ENCODE measurements at places on chromosomes 3 and 15.

DNA sequence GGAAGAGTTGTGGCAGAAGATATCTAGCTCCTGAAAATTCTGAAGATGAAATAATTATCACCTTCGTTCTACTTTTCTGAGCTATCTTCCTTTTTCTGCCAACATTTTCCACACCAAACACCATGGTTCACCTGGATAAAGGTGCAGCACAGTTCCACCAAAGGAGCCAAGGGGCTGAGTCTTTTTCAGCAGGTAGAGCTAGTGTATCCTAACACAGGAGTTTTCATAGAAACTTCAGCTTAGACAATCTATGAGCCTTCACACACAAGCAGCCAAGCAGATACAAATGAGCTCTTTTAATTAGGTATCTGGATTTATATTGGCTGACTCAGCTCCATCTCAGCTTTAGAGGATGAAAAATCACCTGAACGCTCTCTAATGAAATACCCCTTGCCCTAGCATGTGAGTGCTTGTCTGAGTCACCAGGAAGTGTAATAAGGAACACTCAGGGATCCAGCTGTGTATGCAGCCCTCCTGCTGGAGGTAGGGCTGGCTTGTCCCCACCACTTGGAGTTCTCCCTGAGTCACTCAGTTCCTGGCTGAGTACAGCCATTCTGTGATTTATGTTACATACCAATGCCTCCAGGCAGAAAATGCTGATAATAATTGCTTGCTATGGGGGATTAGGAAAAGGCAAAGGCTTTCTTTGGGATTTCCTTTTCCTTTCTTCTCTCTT is 385.7 kb downstream of the LSAMP start:
- DNase-seq = no peak

GRCh38 chr3:68207327-68207726 is 552.9 kb upstream of the SUCLG2 start:
- DNase-seq = no peak

DNA sequence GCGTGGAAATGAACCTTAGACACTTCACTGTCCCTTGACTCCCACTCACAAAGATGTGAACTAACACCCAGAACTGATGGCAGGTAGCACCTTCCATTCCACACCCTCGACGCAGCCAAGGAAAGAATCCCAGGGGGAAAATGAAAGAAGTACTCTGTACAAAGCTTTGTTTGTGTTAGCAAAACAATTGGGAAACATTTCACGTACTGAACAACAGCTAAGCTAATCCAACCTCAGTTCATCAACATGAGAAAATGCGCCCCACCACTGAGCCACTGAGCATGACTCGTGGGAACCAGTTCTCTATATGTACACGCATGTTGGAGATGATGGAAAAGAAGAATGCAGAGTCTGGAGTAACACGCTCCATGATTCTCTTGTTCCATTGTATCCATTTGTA is 32.0 kb downstream of the CORO2B start:
- no peak for DNase-seq

DNA sequence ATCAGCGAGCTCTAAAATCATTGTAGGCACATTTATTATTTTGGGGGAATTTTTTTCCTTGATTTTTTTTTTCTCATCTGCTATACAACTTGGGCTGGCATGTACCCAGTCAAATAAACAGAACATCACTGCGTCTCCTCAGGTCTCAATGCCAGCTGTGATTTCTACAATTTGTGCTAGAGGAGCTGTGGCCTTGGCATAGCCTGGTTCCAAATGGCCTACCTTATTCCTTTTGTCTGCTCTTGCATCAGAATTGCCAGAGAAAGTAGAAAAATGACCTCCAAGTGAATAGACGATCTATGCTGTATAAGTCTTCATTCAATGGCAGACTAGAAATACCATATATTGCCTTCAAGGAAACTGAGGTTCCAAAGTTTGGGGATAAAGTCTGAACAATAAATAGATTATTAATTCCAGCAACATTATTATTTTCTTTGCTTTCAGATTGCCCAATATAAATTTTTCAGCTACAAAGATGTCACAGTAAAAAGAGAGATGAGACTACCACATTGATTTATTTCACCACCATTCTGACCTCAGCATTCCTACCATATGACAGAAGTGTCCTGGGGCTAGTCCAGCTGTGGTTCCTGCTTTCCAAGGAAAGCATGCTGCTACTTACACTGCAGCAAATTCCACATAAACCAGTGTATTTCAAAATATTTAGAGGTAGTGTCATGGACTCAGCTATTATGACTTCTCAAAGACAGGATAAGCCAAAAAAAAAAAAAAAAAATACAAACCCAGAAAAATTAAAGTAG is 493.9 kb upstream of the ZNF385D start:
- no peak for DNase-seq

DNA sequence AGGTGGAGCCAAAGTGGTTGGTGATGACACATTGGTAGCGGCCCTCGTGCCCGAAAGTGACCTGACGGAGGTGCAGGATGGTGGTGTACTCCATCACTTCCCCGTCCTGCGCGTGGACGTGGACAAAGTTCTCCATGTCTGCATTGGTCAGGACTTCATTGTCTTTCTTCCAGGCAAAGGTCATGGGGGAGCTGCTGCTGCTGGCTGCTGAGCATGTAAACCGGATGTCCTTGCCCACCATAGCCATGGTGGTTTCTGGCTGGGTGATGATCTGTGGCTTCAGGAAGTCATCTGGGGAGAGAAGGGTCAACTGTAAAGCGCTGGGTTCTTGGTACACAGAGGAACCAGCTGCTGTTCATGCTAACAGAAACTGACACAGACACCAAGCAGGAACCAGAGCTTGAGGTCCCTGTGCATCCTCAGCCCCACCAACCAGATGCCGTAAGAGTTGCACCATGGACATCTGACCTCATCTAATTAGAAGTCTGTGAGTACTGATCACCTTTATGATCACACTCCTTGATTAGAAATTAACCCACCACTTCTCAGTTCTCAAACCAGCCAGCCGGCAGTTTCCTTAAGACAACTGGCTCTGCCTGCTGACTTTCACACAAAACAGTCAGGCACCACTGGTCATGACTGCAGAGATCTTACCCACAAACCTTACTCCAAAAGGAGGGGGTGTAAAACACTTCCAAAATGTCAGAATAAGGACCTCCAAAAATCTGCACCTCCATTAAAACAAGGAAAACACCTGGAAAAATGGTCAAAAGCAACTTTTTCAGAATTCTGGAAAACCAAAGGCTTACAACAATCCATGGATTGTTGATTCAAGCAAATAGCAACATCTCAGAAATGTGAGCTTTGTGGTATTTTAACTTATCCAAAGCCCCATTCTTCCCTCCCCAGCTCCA is 114.6 kb downstream of the LRIG1 start:
- DNase-seq = no peak

GRCh38 chr3:159380891-159381290 is 579.0 kb downstream of the MFSD1 start:
- no peak for DNase-seq

DNA sequence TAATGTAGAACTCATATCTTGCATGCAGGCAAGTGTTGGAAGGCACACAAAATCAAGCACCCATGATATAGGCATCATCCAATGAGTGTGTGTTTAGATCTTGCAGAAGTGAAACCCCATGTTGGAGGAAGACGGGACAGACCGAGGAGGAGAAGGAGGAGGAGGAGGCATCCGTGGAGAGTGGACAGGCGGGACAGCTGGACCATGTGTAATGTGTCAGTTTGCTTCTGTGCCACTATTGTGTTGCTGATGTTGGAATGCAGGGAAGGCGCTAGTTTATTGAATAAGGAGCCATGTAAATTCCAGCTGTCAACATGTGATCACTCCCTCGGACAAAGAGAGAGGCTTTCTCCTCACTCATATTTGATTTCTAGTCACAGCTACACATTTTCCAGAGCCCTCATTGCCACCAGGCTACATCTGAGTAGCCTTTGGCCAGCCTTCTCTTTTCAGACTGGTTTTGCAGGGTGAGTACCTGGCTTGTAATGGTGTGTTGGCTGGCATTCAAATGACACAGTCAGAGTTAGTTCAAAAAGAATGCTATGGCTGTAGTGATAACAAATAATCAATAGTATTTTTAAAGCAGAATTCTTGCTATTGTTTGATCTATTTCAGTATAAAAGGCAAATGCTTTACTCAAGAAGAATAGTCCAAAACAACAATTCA is 1037.6 kb upstream of the NR2F2 start:
- DNase-seq = no peak

DNA sequence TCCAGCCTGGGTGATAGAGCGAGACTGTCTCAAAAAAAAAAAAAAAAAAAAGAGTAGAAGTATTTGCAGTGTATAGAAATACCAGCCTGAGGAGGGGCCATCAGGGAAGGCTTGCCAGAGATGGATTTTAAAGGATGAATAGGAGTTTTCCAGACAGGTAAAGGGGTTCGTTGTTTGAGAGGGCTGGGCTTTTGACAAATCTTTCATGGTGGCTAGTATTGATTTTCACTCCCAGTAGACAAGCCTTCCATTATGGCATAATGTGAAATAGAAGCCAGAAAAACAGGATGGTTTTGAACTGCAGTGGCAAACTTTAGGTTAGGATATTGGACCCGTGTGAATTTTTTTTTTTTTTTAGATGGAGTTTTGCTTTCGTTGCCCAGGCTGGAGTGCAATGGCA is 3.6 kb downstream of the PTPN23 start:
- DNase-seq = no peak

DNA sequence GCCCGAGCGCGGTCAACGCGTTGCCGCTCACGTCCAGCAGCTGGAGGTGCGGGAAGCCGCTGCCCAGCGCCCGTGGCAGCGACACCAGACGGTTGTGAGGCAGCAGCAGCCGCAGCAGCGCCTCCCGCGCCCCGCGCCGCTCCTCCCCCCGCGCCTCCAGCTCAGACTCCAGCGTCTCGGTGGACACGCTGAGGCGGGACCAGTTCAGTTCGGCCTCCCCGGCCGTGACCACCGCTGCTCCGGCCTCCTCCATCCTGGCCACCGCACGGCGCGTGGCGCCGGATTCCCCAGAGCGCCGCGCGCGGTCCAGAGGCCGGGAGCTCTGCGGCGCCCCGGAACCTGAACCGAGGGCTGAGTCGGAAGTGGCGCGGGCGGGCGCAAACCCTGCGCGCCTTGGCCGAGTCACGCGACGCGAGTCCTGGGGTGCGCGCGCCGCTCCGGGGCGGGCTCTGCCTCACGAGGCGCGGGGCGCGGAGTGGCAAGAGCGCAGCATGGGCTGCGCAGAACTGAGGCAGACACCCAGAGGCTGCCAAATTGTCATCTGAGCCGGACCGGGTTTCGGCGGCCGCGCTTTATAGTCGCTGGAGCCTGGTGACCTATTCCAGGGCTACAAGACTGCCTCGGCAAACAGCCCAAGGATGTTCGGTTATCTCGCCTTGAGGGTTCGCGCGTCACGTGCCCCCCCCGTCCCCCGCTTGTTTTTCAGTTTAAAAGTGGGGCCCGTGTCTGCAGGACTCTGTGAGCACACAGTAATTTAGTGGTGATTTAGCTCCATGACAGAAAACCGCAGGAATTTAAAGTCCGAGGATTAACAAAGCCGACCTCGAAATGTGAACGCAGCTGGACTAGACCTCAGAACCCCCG is at the start of gene LRRC58:
TSS of gene LRRC58 (minus strand) at position 364 of the 864 bp plus-strand sequence. CDS start at position 253, 111 bp downstream.
- DNase-seq = peak; percentile 90

GRCh38 chr15:34353627-34354026 is 10.5 kb downstream of the NUTM1 start:
- DNase-seq = no peak

GRCh38 chr15:73928241-73928579 is 1.9 kb downstream of the LOXL1 start:
- no peak for DNase-seq

GRCh38 chr15:100901702-100902435 is 17.3 kb upstream of the LRRK1 start:
- no peak for DNase-seq

DNA sequence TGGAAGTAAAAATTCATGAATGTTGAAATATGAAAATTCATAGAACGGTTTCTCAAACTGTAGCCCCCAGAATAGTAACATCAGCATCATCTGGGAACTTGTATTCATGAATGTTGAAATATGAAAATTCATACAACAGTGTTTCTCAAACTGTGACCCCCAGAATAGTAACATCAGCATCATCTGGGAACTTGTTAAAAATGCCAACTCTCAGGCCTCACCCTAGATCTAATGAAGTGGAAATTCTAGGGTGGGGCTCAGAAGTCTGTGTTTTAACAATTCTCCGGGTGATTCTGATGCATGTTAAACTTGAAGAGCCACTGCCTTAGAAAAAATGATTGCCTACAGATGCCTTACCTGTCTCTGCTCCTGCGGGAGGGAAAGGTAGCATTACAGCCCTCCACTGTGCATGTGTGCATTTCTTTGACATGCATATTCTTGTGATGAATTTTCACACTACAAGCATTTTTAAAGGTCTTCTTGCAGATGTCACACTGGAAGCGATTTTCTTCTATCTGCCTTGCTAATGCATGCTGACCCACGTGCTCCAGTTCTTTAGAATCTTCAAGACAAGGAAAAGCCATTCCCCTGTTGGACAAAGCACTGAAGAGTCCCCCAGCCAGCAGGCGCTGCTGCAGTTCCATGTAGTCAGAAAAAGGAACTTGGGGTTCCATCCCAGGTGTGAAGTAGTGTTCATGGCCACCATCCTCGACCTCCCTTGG is 21.7 kb downstream of the BNC1 start:
- DNase-seq = no peak

- DNase-seq = no peak
These were observed 34.6 kb downstream of the FMN1 start for GRCh38 chr15:33159726-33160453.

GRCh38 chr3:28317438-28318022 is 31.0 kb upstream of the ZCWPW2 start:
- DNase-seq = no peak

- no peak for DNase-seq
These were observed 7.4 kb downstream of the RAB8B start for GRCh38 chr15:63196842-63197241.

DNA sequence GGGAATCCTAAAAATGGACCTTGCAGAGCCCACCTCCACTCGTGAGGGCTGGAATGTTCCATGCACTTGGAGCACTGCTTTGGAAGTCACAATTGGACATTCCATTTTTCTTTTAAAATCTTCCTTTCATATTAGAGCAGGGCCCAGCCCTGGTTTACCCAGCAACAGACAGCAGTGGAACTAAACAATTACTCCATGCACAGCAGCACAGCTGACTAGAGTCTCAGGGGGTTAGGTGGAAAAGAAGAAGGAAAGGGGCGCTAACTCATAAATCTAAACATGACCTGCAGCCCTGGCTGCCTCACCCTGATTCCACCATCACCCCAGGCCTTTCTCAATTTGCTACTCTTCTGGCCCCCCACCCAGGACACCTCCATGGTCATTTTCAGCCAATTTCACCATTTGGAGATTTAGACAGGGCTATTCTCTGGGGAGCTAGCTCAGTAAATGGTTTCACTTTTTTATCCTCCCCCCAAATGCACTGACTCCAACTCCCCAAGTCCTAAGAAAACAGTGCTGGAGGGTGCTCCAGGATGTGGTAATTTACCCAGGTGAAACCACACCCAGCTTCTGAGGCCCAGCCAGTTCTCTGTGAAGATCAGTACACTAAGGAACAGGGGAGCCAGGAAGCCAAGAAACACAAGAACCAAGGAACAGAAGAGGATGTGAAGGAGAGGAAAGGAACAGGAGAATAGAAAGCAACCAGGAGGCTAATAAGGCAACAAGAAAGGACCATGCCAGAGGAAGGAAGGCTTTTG is 1.6 kb upstream of the LRRC31 start:
- no peak for DNase-seq

GRCh38 chr3:187880441-187880840 is 135.2 kb upstream of the BCL6 start:
- DNase-seq = no peak

GRCh38 chr3:71172951-71173350 is 410.6 kb downstream of the FOXP1 start:
- no peak for DNase-seq

- no peak for DNase-seq
These were observed 160.8 kb downstream of the SATB1 start for GRCh38 chr3:18264361-18264760.

GRCh38 chr3:53134631-53135232 is 4.5 kb upstream of the RFT1 start:
- DNase-seq = peak; percentile 66

GRCh38 chr3:139463466-139463865 is 12.8 kb downstream of the RBP2 start:
- DNase-seq = no peak
